T follicular helper cell (primary cell): ENCODE measurements at places on chromosomes 4 and X.

DNA sequence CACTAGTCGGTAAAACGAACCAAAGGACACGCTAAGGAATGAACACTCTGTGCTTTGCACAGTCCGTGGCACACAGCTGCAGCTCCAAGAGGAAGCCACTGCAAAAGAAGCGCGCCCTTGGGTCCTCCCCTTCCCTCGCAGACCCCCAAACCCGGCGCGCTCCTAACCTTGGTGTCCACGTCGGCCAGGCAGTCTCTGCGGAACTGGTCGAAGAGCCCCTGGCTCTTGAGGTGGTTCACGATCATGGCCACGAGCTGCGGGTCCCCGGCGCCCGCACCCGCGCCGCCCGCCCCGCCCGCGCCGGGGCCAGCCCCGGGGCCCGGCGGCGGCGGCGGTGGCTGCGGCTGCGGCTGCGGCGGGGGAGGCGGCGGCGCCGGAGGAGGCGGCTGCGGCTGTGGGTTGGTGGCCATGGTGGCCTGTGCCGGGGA, 333 bp downstream of the BOD1L1 start:
- peak; percentile 16 for DNase-seq

DNA sequence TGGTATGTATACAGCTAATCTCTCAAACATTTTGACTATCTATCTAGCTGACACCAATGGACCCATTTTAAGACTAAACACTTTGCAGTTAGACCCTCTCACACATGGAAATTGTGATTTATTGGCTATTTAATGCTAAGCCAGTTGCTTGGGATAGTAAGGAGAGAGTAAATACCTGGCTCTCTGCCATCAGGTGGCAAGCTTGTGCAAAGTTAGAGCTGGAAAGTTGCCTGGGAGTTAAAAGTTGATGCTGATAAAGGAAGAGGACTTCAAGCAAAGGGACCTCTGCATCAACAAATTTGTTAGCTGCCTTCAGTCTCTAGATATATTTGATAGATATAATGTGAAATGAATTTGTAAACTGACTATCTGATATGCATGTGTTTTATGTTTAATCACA, 61.1 kb downstream of the PACRGL start:
- DNase-seq: no peak

DNA sequence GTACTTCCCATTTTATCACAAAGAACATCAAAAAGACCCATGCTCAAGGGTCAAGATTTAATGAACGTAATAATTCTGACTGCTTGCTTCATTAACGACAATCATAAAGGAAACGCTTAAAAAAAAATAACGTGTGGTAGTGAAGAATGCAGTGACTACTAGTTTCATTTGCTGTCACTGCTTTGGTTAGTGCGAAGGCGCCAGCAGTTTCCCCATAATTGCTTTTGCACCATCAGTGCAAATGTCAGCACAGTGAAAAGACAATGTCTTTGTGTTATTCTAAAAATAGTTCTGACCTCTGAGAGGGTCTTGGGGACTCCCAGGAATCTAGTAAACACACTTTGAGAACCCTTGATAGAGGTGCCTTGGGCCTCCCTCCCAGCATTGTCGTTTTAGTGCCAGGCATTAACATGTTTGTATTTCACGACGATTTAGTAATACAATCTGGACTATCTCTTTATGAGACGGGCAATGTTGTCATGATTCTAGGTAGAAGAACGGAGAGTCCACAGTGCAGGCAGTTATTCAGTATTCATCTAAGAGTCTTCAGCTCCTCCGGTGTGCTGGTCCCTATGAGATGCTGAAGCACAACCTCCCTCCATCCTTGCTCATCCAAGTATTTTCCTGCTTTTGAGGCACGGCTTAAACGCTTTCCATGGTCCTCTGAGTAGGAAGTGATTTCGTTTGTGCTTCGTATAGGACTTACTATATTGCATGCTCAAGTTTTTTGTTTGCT, 71.0 kb downstream of the AFF1 start:
- DNase-seq: no peak

GRCh38 chrX:112784692-112785091, 55.9 kb downstream of the AMOT start:
- DNase-seq: no peak

- DNase-seq: no peak
Observed at GRCh38 chr4:136306361-136306760, 1225.9 kb downstream of the PCDH18 start.

DNA sequence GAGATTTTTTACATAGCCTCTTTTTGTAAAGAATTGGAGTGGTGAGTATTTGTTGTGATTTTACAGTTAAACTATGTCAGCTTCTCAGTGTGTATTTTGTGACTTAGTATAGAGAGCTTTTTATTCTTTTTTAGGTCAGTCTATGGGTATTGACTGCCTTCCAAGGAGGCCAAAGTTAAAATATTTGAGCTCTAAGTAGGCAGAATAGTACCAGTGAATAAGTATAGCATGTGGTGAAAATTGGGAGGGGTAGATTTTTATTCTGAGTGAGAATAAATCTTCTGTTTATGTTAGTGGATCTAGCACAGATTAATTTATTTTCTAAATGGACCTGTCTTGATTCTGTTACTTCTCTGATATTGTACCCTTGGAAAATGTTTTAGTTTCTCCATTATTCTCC, 37.5 kb downstream of the HERC3 start:
- no peak for DNase-seq

GRCh38 chrX:63930140-63930539, 145.1 kb upstream of the ARHGEF9 start:
- DNase-seq: no peak

- no peak for DNase-seq
Observed at GRCh38 chr4:153603258-153603657, 80.8 kb upstream of the TLR2 start.

DNA sequence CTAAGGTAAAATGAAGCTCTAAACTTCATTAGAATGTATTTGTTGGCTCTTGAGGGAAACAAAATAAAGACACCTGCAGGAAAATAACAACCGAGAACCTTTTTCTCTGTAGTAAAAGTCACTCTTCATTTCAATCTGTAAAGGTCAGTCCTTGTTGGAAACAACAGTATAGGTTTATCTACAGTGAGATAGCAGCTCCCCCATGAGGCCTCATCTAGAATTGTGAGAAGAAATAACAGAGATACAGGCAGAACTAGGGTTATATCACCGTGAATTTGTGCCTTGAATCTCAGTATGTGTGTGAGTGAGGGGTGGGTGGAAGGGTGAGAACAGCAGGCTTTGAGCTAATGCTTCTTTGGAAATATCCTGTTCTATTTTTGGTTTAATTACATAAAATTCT, 107.8 kb upstream of the FMR1 start:
- no peak for DNase-seq

DNA sequence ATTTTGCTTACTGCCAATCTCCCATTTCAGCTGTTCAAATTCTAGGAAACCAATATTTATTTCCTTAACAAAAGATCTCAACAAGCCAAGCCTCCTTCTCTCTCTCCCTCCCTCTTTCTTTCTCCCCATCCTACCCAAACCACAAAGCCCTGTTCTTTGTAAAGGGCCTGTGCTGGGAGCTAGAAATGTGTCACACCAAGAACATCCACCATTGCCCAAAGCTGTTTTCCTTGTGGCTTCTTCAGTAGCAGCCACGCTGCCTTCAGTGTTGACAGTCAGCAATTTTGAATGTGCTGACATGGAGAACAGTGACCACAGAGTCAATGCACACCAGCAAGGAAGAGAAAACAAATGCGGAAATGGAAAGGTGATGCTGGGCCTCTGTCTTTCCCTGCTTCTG, 203.0 kb downstream of the MAML3 start:
- DNase-seq: no peak

GRCh38 chrX:77444075-77444474, 3.1 kb upstream of the FGF16 start:
- DNase-seq: no peak

DNA sequence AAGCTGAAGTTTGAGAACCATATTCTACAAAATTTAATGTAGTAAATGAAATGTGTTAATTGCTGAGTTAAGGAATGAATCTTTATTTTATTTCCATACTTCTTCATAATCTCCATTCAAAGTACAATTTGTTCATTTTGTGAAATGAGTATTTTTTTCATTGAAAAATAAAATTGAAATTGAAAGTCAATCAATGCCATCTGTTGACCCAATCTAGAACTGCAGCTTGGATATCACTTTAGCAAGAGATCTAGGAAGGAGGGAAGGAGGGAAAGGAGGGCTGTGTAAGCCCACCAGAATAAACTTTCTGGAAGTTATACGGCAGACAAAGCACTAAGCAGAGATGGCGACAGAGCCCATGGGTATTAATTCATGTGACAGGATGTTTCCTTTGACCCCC, 128.4 kb downstream of the ZMAT1 start:
- no peak for DNase-seq

DNA sequence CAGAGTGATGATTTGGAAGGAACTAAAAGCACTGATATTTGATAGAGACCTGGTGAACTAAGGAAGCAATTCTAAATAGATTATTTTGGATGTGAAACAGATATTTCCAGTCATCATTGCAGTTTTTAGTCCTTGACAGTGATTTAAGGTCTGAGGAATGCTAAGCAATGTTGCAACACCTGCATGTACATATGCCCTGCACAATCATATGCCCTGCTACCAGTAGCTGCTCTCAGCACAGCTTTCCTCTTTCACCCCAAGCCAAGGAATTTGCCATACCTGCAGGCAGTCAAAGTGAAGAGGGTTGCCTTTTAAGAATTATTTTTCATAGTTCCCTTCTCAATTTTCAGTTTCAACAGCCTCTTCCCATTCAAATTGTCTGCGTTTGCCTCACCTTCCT, 8.7 kb upstream of the FAM47A start:
- DNase-seq: no peak

- no peak for DNase-seq
Observed at GRCh38 chrX:98207947-98208346, 1324.2 kb downstream of the RPA4 start.

DNA sequence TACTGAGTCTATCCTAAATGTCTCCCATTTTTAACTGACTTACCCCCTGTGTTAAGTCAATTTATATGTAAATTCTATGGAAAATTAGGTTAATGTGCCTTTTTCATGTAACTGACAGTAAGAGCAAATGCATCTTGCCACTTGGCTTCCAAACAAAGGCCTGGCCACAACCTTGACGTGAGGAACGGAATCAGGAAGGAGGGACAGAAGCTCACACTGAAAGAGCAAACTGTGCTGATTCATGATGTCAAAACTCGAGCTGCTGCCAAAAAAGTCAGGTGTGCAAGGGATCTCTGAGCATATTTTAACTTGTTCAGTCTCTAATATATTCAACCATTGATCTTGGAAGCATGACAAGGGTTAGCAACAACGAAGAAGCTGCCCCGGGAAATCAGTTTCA, 35.8 kb downstream of the GPM6A start:
- no peak for DNase-seq

- DNase-seq: no peak
Observed at GRCh38 chrX:6941041-6941440, 206.5 kb upstream of the STS start.

- peak; percentile 60 for DNase-seq
Observed at GRCh38 chrX:49291615-49292337, 11.7 kb upstream of the GAGE10 start.

GRCh38 chr4:155405059-155405458, 28.3 kb upstream of the MAP9 start:
- DNase-seq: no peak

GRCh38 chr4:54152846-54153600, 53.1 kb downstream of the GSX2 start:
- DNase-seq: no peak

GRCh38 chrX:103554687-103555424, 30.5 kb upstream of the TCEAL4 start:
- peak; percentile 58 for DNase-seq

GRCh38 chr4:111500858-111501257, 644.4 kb upstream of the FAM241A start:
- DNase-seq: no peak

DNA sequence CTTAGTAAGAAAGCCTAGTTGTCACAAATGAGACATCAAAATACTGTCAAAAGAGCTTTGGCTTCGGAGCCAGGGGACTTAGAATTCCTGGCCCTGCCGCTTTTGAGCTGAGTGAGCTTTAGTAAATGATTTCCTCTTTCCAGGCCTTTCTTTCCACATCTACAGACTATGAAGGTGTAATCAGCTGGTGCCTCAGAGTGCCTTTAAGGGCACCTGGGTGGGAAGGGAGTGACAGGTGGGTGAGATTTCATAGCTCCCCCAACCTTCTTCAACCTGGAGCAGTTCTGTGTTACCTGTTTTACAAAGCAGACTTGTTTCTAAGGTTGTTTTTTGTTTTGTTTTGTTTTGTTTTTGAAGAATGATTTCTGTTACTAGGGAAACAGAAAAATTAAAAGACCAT, 154.7 kb upstream of the BOD1L1 start:
- no peak for DNase-seq

DNA sequence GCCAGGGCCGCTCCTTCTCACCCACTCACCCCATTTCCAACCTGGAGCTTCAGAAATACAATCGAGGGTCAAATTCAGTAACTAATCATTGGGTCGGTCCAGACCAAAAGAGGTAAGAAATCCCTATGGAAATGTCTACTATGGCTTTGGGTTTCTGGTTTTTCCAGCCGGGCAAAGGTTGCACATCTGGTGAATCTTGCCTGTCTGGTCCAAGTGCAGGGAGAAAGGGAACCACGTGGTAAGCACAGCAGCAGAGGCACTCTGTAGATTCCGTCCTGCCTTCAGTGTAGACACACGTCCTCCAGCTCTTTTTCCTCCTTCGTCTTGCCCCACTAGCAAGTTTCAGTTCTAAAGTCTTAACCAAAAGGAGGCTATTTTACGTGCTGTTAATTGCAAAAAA, 218.0 kb upstream of the JADE1 start:
- no peak for DNase-seq

DNA sequence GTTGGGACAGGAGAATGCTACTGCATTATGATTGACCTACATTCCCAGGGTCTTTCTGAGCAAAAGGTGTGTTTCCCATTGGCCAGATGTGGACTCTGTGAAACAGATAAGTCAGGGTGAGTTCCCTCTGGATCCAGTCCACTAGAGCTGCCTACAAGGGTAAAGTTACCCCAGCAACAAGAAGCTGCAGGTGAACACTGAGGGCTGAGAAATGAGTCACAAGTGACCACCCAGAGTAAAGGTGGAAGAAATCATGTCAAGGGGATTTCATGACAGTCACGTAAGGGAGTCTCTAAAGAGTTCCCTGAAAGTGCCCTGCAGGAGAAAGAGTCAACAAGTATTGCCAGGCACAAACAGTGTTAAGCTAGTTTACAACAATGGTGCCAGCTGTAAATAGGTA, 16.3 kb downstream of the F8A1 start:
- no peak for DNase-seq

GRCh38 chr4:23039818-23040217, 347.1 kb downstream of the GBA3 start:
- DNase-seq: no peak
